H4 (cell line): ENCODE measurements at places on chromosomes 12 and 14. TPM values are rescaled to one million over a fixed set of nuclear protein-coding genes. Genes with fewer than 3 reads are reported as not detected.

DNA sequence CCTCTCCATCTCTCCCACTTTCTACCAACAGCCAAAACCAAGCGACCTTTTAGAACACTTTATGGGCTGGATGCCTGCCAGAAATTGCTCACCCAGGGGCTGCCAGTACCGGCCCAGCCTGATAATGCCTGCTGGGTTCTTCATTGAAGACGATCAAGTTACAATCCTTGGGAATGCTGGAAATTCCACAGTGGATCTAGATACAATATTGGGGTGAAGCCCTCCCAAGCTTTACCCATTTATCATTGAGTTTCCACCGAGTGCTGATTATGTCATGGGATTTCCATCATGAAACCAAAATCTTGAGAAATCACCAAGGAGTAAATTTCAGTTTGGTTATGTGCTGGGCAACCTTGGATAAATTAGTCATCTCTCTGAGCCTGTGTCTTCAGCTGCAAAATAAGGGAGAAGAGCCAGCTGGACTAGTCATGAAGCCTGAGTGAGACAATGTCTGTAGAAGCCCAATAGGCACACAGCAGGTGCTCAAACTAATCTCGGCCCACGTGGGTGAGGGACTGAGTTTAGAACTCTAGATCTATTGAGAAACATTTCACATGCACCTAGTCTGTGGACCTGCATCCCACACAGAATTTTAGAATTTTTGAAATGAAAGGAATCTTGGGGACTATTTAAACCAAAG, 75.5 kb upstream of the CLMN start:
- DNase-seq = no peak

The HOXC6 gene
- 0.27 TPM in 2 replicates for total RNA-seq

DNA sequence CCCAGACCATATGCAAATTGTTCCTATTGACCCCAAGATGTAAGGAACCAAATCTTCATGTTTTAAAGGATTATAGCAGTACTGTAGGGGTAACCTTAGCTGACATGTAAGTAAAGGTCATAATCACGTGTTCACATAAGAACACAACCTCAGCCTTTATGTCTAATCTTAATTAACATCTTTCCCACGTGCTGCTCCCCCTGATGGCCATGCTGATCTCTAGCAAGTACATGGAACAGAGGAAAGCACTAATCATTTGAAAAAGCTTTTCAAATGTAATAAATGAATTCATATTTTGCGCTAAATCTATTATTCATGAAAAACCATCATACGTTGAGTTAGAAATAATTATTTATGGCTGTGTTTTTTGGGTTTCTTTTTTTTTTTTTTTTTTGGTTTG, 30.5 kb upstream of the ITPR2 start:
- no peak for DNase-seq

GRCh38 chr12:50740307-50740706, 23.6 kb upstream of the ATF1 start:
- DNase-seq = no peak

- DNase-seq = no peak
Measured at GRCh38 chr12:57740656-57741412, 2.3 kb upstream of the AGAP2 start.

The TMEM229B gene
- 4.9 and 5.7 TPM in 2 replicates for total RNA-seq

The TEDC1 gene
- 15.4 and 17.3 TPM in 2 replicates for total RNA-seq

- no peak for DNase-seq
Measured at GRCh38 chr12:7869137-7869536, 3.6 kb downstream of the SLC2A14 start.

The SRGAP1 gene
- 1.6 and 2.1 TPM in 2 replicates for total RNA-seq

GRCh38 chr14:84080944-84081343, 1449.0 kb upstream of the FLRT2 start:
- DNase-seq = no peak

DNA sequence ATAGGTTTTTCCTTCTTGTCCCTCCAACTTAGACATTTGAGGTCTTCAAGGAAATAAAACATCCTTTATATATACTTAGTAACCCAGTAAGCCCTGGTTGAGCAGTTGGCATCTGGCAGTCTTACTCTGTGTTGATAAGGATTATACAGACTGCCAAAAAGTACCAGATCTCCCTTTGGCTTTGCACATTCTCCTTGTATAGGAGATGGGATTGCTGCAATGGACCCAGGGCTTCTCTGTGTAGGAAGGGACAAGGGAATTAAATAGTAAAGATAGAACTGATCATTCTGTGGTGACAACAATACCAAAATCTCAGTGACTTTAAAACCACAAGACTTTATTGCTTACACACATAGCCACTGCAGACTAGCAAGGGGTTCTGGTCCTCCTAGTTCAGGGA, 180.1 kb upstream of the CCDC196 start:
- DNase-seq = no peak

The LRTM2 gene
- total RNA-seq = not detected in 2 replicates

The KIF26A gene
- 0.77 and 1.6 TPM in 2 replicates for total RNA-seq

DNA sequence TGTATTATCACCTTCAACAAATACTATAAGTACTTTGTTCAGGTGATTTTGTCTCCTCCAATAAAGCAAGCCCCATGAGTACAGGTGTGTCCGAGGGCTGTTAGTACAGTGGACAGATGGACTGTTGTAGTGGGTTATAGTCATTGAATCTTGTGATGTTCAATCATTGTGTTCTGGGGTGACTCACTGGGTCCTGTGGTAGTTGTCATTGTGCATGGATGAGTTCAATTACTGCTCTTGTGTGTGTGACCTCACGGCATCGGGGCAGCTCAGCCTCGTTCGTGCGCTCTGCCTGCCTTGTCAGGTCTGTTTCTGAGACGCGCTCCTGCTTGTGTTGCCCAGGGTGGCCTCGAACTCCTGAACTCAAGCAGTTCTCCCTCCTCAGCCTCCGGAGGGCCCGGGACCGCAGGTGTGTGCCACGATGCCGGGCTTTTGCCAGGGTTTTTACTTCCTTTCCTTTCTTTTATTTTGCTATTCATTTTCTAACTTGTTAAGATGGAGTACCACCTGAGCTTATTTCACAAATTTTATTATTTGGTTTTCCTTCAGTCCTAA, 72.2 kb downstream of the DDX51 start:
- DNase-seq = no peak

GRCh38 chr12:44618946-44619345, 257.2 kb downstream of the NELL2 start:
- no peak for DNase-seq

GRCh38 chr12:117360551-117361346, 677 bp downstream of the NOS1 start:
- DNase-seq = no peak

The CCND2 gene
- total RNA-seq = 92.1 and 98.0 TPM in 2 replicates

The RHOJ gene
- total RNA-seq = 1.3 and 2.3 TPM in 2 replicates

- no peak for DNase-seq
Measured at GRCh38 chr14:99062772-99063418, 209.1 kb downstream of the BCL11B start.

DNA sequence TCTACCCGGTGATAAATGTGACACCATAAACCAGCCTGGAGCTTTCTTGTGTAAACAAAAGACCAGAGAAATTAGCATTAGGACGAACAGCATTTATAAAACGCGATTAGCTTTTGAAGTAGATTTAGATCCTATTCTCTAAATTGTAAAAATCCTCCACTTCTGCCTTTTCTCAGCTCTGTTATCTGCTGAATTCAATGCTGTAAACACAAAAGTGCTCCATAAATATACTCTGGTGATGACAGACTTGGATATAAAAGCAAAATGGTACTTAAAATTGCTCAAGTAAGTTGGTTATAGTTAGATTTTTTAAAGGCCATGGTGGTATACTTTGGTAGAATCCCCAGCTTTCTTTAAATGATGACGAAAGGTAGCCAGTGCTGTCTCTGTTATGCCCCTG, 114.6 kb upstream of the RMST start:
- DNase-seq = no peak

The CEP170B gene
- 3.5 and 5.2 TPM in 2 replicates for total RNA-seq

DNA sequence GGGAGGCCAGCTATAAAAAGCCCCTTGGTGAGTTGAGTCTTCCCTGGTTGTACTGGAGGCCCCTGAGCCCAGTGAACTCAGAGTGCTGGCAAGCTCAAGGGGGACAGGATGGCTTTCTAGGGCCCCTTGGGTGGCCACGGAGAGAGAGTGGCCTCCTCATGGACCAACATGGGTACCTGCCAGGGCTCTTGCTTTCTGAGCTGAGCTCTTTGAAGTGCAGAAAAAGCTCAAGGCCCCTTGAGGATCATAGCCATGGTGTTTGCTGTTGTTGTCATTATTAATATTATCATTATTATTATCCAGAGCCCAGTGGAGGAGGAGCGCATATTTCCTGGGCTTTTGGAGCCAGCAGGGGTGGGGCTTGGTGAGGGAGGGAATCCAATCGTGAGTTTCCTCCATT, 6.7 kb downstream of the RNFT2 start:
- DNase-seq = no peak

- no peak for DNase-seq
Measured at GRCh38 chr14:22268875-22269274, 320.1 kb downstream of the DAD1 start.

The RXYLT1 gene
- 28.9 and 33.5 TPM in 2 replicates for total RNA-seq

- DNase-seq = no peak
Measured at GRCh38 chr12:102543494-102544485, 63.4 kb upstream of the IGF1 start.

The GALNT6 gene
- total RNA-seq = 0.06 TPM in 1 of 2 replicates, not detected in the other

The MYL2 gene
- not detected in 2 replicates for total RNA-seq

The POMT2 gene
- 8.6 and 13.7 TPM in 2 replicates for total RNA-seq

The JPH4 gene
- not detected in 2 replicates for total RNA-seq

The SERPINA3 gene
- total RNA-seq = 0.35 and 0.56 TPM in 2 replicates

DNA sequence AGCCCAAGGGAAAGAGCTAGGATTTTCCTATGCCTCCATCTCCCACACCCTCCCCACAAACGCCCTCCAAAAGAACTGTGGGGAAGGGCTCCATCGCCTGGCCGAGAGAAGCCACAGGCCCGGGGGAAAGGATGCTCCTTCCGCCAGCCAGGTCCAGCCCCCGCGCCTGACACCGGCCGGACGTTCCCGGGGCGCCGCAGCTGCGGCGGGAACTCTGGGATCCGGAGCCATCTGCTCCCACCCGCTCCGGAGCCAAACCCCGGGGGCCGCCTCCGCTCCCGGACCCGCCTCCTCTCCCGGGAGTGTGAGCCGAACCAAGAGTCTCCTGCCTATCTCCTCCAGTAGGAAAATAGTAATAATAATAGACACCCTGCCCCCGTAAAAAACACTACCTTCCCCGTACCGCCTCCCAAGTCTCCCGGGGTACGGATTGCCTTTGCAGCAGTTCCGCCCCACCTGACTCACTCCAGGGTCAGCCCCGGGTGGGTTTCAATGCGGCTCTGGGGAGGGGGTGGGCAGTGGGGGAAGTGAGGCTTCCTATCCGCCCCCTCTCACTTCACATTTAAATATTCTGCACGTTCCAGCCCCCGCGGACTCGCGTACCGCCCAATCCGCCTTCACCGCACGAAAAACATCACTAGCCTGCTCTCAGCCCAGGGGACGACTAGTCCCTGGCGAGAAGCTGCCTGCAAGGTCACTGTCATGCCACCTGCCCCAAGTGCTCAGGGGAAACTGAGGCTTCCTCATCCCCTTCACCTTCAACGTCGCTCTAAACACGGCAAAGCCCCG, 2.4 kb downstream of the AGAP2 start:
- no peak for DNase-seq

GRCh38 chr14:89486505-89486904, 69.5 kb upstream of the FOXN3 start:
- no peak for DNase-seq

DNA sequence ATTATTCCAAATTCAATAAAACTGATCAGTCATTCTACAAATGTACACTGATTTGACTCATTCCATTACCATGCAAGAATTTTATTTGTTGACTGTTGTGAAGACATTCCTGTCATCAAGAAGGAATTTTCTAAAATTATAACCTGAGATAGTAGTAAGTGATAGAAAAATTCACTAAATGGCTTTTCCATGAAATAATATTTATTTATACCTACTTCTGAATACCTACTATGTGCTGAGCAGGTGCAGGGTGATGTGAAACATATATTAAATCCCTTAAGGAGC, 841.7 kb downstream of the NRXN3 start:
- no peak for DNase-seq

GRCh38 chr14:99094901-99095300, 177.1 kb downstream of the BCL11B start:
- no peak for DNase-seq

The SYNDIG1L gene
- total RNA-seq = not detected in 2 replicates

DNA sequence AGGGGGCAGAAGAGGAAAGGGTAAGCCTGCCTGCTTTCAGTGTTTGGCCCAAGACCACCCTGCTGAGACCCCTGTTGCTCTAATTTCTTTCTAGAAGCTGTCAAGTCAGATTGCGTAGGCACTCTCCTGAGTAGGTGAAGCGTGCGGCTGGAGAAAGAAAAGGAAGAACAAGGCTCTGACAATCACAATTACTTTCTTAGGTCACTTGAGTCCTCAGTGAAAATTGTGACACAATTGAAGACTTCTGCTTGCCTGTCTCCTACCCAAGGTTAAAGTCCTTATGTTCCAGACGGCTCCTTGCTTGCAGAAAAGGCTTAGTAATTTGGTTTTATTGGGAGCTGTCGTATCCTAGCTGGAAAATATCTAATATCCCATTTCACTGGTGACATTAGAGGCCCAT, 721 bp upstream of the CTSG start:
- no peak for DNase-seq

DNA sequence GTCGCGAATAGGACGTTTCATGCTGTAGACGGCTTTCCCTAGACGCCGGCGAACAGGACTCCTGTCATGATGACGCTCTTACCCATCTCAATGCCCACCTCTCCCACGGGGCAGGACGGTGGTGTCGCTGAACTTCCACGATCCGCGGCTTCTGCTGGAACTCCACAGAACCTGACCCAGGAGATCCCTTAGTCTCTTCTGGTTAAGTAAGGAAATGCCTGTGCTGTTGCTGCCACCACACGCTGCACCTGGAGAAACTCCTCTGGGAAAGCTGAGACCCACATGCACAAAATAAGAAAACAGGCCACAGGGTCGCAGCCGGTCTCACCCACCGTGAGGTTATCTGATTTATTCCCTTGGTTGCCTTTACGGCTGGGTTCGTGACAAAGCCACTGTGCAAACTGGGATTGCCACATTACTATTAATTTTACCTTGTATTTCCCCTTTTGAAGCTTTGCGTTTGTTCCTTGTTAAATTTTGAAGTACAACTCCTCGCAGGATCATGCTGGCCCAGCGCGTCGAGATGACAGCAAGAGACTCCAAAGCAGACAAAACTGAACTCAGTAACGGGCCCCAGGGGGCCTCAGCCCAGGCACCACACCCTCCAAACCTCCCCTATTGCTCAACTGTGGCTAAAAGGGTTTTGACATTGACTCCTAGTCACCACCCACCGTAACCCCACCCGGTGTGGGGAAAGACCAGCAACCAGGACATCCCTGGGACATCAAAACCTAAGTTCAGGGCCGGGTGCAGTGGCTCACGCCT, 9.2 kb upstream of the MMP17 start:
- no peak for DNase-seq

The PAH gene
- 0.31 and 0.37 TPM in 2 replicates for total RNA-seq

DNA sequence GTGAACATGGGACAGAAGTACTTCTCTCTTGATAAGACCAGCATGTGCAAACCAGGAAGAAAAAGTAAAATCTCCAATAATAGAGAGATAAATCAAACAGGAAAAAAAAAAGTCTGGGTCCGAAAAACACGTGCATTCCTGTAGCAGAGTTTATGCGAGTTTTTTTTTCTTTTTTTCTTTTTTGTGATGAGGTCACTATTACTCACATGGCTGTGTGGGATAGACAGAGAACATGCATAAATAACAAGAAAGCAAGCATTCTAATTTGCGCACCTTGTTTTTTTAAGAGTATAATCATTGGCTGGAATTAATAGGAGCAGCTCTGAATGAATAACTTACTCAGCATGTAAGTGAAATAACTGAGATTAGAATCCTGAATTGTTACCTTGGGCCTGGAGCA, 91.9 kb upstream of the CPM start:
- DNase-seq = no peak

- DNase-seq = no peak
Measured at GRCh38 chr14:90361865-90362557, 30.3 kb upstream of the NRDE2 start.

The KRT2 gene
- 0.21 and 0.53 TPM in 2 replicates for total RNA-seq

The GNG2 gene
- 22.1 and 32.3 TPM in 2 replicates for total RNA-seq

The ENDOU gene
- total RNA-seq = not detected in 2 replicates

The NTN4 gene
- 16.3 and 19.4 TPM in 2 replicates for total RNA-seq
